ENCODE measurements at places on chromosomes 7 and 10.

DNA sequence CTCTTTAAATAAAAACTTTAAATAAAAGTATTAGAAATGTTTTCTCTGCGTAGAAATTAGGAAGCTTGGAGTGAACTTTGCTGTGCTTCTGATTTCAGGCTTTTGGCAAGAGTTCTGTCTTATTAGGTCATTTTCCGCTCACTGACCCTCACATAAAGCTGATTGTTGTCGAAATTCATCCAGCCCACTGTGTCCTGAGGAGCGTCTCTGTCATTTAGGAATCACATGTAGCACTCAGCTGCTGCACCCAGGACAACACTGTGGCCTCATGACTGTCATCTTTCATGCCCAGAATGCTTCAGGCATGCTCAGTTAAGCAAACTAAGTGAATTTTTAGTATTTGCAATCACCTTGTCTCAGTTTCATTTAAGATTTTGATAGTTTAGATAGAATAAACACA is 57.8 kb upstream of the MSRB2 start:
- DNase-seq, result no peak

DNA sequence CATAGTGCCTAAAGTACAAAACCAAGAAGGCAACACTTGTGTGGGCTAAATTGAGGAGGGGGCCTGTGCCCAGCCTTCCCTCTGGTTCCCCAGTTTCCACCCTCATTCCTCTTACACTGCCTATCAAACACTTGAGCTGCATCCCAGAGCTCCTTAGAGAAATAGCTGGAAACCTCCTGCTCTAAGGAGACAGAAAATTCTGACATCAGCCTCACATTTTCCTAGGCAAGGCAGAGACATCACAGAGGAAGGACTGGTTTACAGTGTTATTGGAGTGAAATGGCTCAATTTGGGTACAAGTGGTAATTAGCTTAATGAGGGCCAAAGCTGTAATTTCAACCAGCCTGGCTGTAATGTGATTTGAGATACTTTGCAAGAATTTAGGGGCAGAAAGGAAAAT is 192.3 kb upstream of the AOAH start:
- DNase-seq, result no peak

DNA sequence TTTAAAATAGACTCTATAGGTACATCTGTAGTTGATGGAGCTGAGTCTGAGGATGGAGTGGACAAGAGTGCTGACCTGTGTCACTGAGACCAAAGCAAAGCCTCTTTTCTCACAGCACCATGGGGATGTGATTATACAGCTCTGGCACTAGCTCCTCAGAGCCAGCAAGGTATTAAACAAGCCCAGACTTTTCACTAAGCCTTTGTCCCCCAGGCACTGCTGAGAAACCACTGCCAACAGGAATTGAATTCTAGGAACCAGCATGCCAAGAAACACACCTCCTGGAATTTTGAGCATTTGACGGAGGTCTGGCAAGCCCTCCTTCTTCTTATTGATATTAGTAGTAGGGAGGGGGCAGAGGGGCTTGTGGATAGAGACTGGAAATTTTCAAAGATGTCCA is 147.0 kb downstream of the C1GALT1 start:
- no peak for DNase-seq

GRCh38 chr7:88700725-88701124 is 58.8 kb upstream of the ZNF804B start:
- no peak for DNase-seq

DNA sequence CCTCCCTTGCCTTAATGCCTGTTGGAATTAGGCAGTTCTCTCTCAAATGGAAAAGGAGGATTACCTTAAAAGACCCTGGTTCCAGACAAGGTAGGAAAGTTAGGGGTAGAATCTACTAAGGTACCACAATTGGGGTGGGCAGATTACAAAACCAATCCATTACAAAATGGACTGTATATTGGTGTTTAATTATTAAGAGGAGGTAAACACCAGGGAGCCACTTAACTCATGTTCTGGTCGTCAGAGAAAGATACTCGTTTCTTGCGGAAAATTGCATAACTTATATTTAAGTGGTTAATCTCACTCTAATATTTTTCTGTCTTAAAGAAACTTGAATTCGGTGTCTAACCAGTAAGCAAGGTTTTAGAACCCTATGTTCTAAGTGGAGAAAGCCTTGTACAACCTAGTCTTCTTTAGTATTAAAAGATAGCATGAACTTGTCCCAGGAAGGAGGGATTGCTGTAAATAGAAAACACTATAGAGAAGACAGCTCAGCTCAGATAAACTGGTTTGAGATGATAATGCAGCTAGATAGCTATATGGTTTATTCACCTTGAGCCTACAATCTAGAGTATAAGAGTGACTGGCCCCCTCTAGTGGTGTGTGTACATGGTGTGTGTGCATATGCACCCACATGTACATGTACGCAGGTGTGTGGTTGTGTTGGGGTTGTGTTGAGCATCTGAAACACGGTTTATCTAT is 58.0 kb upstream of the STRIP2 start:
- DNase-seq, result peak; percentile 75

- no peak for DNase-seq
These were observed 69.5 kb downstream of the ARID5B start for GRCh38 chr10:61971003-61971325.

Measured in osteoblast (primary cell).